ENCODE measurements at places on chromosomes 3 and 15.

GRCh38 chr3:45082142-45082538 lies 56.0 kb downstream of the CLEC3B start:
- no peak for DNase-seq

DNA sequence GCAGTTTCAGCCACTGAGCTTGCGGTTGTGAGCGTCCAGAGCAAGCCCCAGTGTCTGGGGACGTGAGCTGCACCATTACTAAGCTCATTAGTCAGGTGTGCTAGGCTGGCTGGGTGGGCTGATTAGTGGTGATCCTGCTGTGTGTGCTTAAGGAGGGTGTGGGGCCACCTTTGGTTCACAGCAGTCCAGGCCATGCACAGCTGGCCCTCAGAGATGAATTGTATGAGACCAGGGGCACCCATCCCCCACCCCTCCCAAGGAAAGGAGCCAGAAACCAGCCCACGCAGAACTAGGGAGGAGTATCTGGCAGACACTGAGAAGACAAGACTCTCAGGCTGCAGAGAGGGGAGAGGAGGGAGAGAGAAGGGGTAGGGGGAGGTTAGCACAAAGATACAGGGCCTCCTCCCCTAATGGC lies 3.8 kb downstream of the TYRO3 start:
- no peak for DNase-seq

- no peak for DNase-seq
Measured at GRCh38 chr15:62035256-62035924, 24.9 kb downstream of the VPS13C start.

DNA sequence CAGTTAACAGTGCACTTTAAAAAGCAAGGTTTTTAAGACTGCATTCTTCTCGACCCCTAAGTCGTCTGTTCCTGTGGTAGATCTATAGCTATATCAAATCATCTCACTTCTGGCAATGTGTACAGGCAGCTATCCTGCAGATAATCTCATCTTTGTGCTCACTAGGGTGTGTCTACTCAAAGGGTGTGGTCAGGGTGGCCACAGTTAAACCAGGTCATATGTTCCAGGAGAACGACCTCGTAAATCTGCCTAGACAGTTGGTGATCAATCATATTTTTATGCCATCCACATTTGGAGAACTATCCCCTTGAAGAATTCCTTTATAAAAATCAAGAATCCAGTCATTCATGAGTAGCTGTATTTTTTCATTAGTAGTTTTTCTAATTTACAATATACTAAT lies 3.0 kb downstream of the VEPH1 start:
- DNase-seq: no peak

All from activated naive CD8-positive, alpha-beta T cell treated with anti-CD3 and anti-CD28 coated beads for 36 hours (primary cell).